ENCODE measurements at places on chromosomes 4 and X. TPM values are rescaled to one million over a fixed set of nuclear protein-coding genes. Genes with fewer than 3 reads are reported as not detected.

DNA sequence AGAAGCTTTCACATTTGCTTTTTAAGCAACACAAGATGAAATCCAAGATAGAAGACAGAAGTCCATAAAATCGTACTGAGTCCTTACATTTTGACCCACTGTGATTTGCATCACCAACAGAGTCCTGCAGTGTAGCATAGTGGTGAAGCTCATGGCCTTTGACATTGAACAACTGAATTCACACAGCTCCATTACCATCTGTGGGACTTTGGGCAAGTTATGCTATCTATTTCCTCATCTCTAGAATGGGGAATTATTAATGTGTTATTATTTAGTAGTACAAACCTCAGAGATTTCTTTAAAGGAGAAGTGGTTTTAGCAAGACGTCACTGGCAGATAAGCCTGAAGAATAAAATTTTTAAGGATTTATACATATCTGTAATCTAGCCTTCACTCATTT lies 10.7 kb downstream of the GPRIN3 start:
- no peaks in the 10 kb centered on the region for H3K36me3 ChIP-seq
- no peak overlapping the region for H3K27ac ChIP-seq
- no peak overlapping the region for H3K4me3 ChIP-seq
- H3K27me3 ChIP-seq: peaks cover 15% of the 10 kb centered on the region
- DNase-seq: no peak

DNA sequence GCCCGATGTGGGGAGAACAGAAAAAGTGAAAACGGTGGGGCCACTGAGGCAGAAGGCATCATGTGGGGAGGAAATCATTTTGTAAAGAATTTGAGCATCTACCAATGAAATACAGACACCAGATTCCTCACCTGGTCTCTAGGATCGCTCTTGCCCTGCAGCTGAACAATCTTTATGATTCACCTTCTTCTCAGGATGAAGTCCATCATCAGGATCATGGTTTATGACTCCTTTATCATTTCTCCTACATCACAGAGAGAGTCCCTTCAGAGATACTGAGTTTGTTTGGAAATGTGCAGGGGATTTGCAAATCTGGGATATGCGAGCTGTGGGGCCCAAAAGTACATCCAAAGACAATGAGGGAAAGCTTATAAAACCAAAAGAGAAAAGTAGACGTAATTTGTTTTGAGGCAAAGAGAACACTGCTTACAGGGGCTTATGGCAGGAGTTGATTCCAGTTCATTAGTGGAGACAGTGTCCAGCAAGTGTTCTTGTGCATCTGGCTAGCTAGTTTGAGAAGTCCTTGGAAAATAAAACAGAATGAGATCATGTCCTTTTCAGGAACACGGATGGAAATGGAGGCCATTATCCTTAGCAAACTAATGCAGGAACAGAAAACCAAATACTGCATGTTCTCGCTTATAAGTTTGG lies 15.3 kb upstream of the ANXA5 start:
- DNase-seq: no peak
- peaks cover 52% of the 10 kb centered on the region for H3K4me1 ChIP-seq
- peak overlapping the region; percentile 87 for H3K4me3 ChIP-seq
- H3K27me3 ChIP-seq: peaks cover 2% of the 10 kb centered on the region
- H3K36me3 ChIP-seq: no peaks in the 10 kb centered on the region

GRCh38 chr4:8647094-8647570 lies 54.6 kb downstream of the CPZ start:
- peaks cover 29% of the 10 kb centered on the region for H3K27me3 ChIP-seq
- no peaks in the 10 kb centered on the region for H3K4me1 ChIP-seq
- DNase-seq: no peak
- no peak overlapping the region for H3K4me3 ChIP-seq
- no peaks in the 10 kb centered on the region for H3K36me3 ChIP-seq

- H3K4me3 ChIP-seq: no peak overlapping the region
- H3K4me1 ChIP-seq: no peaks in the 10 kb centered on the region
- H3K27me3 ChIP-seq: no peaks in the 10 kb centered on the region
- peaks cover 56% of the 10 kb centered on the region for H3K36me3 ChIP-seq
- no peak overlapping the region for H3K27ac ChIP-seq
Observed at GRCh38 chr4:5686338-5686737, 22.0 kb downstream of the EVC2 start.

Gene ZNF141
- total RNA-seq: 2.8 TPM

GRCh38 chr4:42268824-42269223 lies 116.4 kb upstream of the BEND4 start:
- no peak overlapping the region for H3K27ac ChIP-seq
- no peaks in the 10 kb centered on the region for H3K4me1 ChIP-seq
- no peaks in the 10 kb centered on the region for H3K36me3 ChIP-seq
- no peaks in the 10 kb centered on the region for H3K27me3 ChIP-seq

GRCh38 chr4:150683775-150684350 lies 101.9 kb downstream of the MAB21L2 start:
- H3K4me3 ChIP-seq: no peak overlapping the region
- peaks cover 2% of the 10 kb centered on the region for H3K27me3 ChIP-seq
- no peak overlapping the region for H3K27ac ChIP-seq
- DNase-seq: no peak
